ENCODE measurements at places on chromosomes 7 and 10. TPM values are rescaled to one million over a fixed set of nuclear protein-coding genes. Genes with fewer than 3 reads are reported as not detected.

DNA sequence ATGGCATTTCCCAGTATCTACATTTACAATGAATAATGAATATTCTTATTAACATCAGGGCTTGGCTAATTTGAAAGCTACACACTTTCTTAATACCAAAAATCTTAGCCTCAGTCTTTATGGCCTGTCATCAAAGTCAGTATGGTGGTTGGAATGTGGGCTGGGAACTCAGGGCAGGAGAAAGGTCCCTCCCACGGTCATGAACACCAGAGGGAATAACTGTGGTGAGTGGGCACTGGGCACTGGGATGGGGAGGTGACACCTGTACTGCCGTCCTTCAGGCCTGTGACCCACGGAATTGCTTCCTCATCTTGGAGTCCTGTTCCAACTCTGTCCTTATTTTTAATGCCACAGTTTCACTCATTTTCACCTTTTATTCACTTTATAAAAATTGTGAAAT lies 276.9 kb upstream of the PLPP4 start:
- H3K4me1 ChIP-seq = no peaks in the 10 kb centered on the region
- H3K27me3 ChIP-seq = peaks cover 6% of the 10 kb centered on the region
- H3K27ac ChIP-seq = no peak overlapping the region

GRCh38 chr7:96090756-96091155 lies 231.1 kb downstream of the SLC25A13 start:
- H3K4me3 ChIP-seq = no peak overlapping the region
- no peak overlapping the region for H3K27ac ChIP-seq
- H3K4me1 ChIP-seq = no peaks in the 10 kb centered on the region
- no peaks in the 10 kb centered on the region for H3K36me3 ChIP-seq
- no peaks in the 10 kb centered on the region for H3K27me3 ChIP-seq

GRCh38 chr10:76085002-76085816 lies 653.8 kb downstream of the LRMDA start:
- no peaks in the 10 kb centered on the region for H3K4me1 ChIP-seq
- H3K36me3 ChIP-seq = no peaks in the 10 kb centered on the region
- no peaks in the 10 kb centered on the region for H3K27me3 ChIP-seq
- H3K4me3 ChIP-seq = no peak overlapping the region

GRCh38 chr7:150876817-150877526 lies 24.7 kb downstream of the AOC1 start:
- H3K4me1 ChIP-seq = no peaks in the 10 kb centered on the region
- no peak overlapping the region for H3K4me3 ChIP-seq
- no peak overlapping the region for H3K27ac ChIP-seq
- no peaks in the 10 kb centered on the region for H3K36me3 ChIP-seq

DNA sequence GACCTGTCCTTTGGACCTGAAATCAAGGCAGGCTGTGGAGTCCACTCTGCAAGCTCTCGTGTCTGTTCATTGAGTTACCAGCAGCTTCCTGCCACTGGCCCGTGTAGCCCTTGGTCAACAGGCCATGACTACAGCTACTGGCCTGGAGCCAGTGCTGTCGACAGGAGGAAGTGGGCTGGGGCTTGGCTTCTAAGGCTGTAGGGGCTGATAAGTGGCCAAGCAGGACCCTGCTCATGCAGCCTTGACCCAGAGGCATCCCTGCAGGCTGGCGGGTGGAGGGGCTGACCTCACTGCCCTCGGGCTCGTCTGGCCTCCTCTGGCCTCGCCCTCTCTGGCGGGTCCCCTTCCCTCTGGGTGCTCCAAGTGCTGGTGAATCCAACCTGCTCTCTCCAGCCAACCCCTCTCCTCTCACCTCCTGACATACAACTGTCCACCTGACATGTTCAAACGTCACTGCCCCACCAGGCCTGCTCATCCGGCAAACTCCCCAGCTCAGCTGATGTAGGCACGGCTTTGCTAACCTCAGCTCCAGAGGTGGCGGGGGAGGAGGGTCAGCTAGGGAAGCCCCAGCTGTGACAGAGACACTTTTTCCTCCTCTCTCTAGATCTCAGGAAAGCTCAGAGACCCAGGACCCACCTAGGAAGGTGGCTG lies 188.6 kb upstream of the LYZL2 start:
- no peaks in the 10 kb centered on the region for H3K27me3 ChIP-seq
- H3K4me3 ChIP-seq = no peak overlapping the region
- peak overlapping the region; percentile 10 for H3K27ac ChIP-seq
- DNase-seq = peak; percentile 65

- DNase-seq = peak; percentile 94
- no peaks in the 10 kb centered on the region for H3K36me3 ChIP-seq
- H3K4me3 ChIP-seq = no peak overlapping the region
- H3K27ac ChIP-seq = no peak overlapping the region
- H3K27me3 ChIP-seq = no peaks in the 10 kb centered on the region
- peaks cover 24% of the 10 kb centered on the region for H3K4me1 ChIP-seq
Measured at GRCh38 chr7:110839866-110840265, 251.1 kb upstream of the LRRN3 start.

DNA sequence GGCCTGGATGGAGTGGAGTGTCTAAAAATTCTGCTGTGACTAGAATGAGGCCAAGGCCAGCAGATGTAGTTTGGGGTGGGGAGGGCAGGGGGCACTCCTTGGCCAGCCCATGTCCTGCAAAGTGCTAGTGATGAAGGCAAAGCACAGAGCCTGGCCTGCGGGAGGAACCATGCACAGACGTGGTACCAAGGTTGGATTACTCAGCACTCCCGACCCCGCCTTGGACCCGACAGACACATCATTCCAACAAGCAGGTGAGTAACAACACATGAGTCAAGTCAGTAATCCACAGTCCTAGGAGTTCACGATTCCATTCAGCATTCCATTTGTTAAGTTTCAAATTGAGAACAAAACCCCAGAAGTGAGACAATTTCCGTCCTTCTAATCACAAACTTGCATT lies 317.3 kb downstream of the TCERG1L start:
- no peaks in the 10 kb centered on the region for H3K27me3 ChIP-seq
- DNase-seq = no peak
- no peak overlapping the region for H3K27ac ChIP-seq
- no peaks in the 10 kb centered on the region for H3K36me3 ChIP-seq

DNA sequence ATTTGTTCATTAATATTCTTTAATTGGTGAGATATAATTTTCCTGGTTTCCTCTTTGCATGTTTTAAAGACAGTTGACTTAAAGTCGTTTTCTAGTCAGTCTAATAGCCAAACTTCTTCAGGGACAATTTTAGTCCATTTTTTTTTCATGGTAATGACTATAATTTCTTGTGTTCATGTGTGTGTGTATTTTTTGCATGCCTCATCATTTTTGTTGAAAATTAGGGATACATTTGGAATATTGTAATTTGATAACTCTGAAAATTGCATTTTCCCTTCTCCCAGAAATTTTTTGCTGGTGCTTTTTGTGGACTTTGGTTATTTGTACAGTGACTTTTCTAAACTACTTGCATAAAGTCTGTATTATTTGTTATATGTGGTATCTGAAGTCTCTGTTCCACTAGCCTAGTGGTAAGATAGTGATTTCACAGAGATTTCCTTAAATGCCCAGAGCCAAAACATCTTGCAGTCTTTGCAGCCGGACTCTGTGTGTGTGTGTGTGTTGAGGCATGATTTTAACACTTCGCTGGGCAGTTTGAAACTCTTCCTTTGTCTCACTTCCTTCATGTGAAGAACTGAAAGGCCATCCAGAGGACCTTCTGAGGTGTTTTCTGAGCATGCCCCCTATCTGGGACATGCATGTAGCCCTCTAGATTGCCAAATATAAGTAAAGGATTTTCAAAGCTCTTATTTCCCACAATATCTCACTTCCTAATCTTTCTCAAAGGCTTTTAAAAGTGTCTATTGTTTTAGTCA lies 40.9 kb upstream of the ZNF365 start:
- no peaks in the 10 kb centered on the region for H3K27me3 ChIP-seq
- no peaks in the 10 kb centered on the region for H3K36me3 ChIP-seq
- no peak for DNase-seq
- H3K27ac ChIP-seq = no peak overlapping the region
- H3K4me3 ChIP-seq = no peak overlapping the region
- no peaks in the 10 kb centered on the region for H3K4me1 ChIP-seq

DNA sequence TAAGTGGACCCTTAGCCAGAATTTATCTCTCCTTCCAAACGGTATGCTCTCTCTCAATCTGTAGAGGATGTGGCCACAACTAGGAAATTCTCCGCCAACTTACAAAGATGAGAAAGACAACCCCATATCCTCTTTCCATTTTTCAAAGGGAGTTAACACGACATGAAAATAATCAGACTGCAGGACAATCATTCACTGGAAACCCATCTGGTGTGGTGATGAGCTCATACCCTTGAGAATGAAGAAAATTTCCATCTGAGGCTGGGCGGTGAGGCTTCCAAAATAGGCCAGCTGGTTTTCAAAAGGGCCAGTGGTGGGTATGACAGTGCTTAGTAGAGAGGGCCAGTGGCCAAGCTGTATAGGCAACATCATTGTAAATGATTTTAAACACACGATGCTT lies 369.6 kb downstream of the FRMD4A start:
- H3K4me1 ChIP-seq = no peaks in the 10 kb centered on the region
- no peak for DNase-seq
- no peak overlapping the region for H3K4me3 ChIP-seq
- H3K36me3 ChIP-seq = no peaks in the 10 kb centered on the region
- H3K27ac ChIP-seq = peak overlapping the region; percentile 35

DNA sequence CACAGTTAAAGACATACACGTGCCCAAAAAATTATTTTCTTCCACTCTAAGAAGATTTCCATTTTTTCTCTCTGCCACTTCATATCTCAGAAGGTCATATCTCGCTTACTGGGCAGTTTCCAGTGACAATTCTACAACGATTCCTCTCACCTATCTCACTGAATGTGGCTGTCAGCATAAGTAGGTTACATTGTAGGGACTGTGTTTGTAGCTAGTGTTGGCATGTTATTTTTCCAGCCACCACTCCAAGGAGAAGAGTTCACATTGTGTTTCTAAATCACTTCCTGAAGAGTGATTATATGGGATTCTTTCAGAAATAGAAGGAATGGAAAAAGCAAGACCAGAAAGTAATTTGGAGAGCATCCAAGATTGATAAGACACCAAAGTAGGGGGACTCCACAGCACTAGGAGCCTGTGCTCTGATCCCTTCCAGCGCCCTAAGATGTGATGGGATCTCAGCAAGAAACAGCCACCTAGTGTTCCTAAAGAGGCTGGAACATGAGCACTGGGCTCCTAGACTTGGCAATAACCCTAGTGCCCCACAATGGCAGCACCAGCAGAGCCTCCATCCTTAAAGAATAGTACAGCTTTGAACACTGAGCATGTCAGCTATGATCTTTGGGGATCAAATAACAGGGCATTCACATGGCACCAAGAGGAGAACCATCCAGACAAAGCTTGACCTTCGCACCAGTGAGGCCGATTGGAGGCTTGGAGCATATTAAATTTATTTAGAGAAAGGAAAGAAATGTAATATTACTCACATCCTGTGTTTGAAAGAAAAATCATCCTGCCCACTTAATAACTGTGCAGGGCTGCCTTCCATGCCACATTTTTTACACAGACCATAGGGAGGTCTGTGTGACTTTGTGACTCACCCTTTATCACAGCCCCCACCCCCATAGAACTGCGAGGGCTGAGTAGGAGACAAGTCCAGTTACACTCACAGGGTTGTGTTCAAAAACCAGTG lies 51.8 kb downstream of the CAV1 start:
- H3K27me3 ChIP-seq = no peaks in the 10 kb centered on the region
- peaks cover 15% of the 10 kb centered on the region for H3K4me1 ChIP-seq
- no peaks in the 10 kb centered on the region for H3K36me3 ChIP-seq

DNA sequence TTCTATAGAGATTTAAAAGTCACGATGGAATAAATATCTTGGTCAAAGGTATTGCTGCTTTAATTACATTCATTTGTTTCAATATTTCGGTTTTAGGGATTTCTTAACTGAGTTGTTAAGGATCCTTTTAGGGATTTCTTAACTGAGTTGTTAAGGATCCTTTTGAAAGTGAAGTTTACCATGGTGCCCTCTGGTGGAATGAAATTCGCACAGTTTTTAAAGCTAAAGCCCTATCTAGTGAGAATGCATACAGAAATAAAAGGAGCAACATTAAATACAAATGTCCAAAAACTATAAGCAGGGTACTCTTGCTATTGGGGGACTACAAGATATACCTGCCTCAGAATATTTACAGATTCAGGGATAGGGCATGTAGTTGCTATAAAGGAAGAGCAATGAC lies 193.7 kb downstream of the RNLS start:
- peaks cover 19% of the 10 kb centered on the region for H3K4me1 ChIP-seq
- no peaks in the 10 kb centered on the region for H3K36me3 ChIP-seq
- H3K4me3 ChIP-seq = no peak overlapping the region
- peak; percentile 88 for DNase-seq
- no peak overlapping the region for H3K27ac ChIP-seq

DNA sequence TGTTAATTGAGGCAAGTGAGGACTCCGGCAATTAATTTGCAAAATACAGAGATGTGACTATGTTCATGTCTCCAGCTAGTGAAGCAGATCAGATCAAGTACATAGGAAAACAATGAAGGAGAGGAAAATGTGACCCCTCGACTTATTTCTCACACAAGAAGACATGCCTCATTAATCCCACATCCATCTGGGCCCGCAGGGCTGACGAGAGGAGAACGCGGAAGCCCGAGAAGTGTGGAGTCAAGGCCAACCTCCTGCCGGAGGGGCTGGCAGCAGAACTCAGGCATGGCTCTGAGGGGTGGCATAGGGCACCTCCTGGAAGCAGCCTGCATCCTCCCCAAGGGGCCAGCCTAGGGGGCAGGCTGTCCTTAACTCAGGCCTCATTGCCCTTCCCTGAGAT lies 54.4 kb downstream of the ZNF503 start:
- H3K36me3 ChIP-seq = no peaks in the 10 kb centered on the region
- H3K27me3 ChIP-seq = no peaks in the 10 kb centered on the region
- no peaks in the 10 kb centered on the region for H3K4me1 ChIP-seq

- H3K27ac ChIP-seq = no peak overlapping the region
- DNase-seq = no peak
- H3K36me3 ChIP-seq = peaks cover 19% of the 10 kb centered on the region
- no peaks in the 10 kb centered on the region for H3K4me1 ChIP-seq
- no peaks in the 10 kb centered on the region for H3K27me3 ChIP-seq
Measured at GRCh38 chr10:99695761-99696160, 36.2 kb downstream of the COX15 start.

- peak overlapping the region; percentile 85 for H3K27ac ChIP-seq
- H3K4me3 ChIP-seq = no peak overlapping the region
- no peaks in the 10 kb centered on the region for H3K36me3 ChIP-seq
- no peak for DNase-seq
- H3K4me1 ChIP-seq = peaks cover 3% of the 10 kb centered on the region
Measured at GRCh38 chr7:93945756-93946535, 24.4 kb downstream of the GNG11 start.

GRCh38 chr10:36362257-36362656 lies 720.2 kb upstream of the FZD8 start:
- no peaks in the 10 kb centered on the region for H3K36me3 ChIP-seq
- H3K27ac ChIP-seq = no peak overlapping the region
- H3K27me3 ChIP-seq = no peaks in the 10 kb centered on the region
- no peaks in the 10 kb centered on the region for H3K4me1 ChIP-seq
- H3K4me3 ChIP-seq = no peak overlapping the region

The CDNF gene
- total RNA-seq = 3.1 TPM

The STK31 gene
- 0.74 TPM for total RNA-seq

The PRRT4 gene
- 1.3 TPM for total RNA-seq

The SAMD9 gene
- 14.5 TPM for total RNA-seq

The CNNM1 gene
- 0.23 TPM for total RNA-seq

The C10orf90 gene
- not detected for total RNA-seq
